Upper lobe of right lung (tissue), 1 donor: ENCODE measurements at places on chromosomes 11 and 22.
A peak's percentile ranks its signal among the peaks of the same experiment; 100 is the strongest.

DNA sequence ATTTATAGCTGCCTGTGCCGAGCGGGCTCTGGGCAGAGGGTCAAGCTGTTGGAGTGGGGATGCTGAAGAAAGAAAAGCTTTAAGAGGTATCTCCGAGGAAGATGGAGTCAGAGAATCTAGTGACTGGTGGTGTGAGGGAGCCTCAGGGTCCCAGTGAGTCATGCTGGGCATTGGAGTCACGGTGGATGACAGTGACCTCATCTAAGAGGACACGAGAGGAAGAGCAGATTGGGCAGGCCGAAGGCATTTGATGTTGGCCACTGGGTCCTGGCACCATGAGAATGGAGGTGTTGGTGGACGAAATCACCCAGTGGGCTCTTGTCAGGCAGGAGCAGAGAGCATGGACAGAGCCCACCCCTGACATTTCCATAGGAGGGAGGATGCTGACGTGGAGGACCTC, 68.4 kb downstream of the TBC1D22A start:
- H3K27me3 ChIP-seq, result no peaks in the 10 kb centered on the region
- no peak overlapping the region for H3K27ac ChIP-seq
- H3K4me3 ChIP-seq, result no peak overlapping the region

- H3K4me1 ChIP-seq, result no peaks in the 10 kb centered on the region
- no peak overlapping the region for H3K27ac ChIP-seq
- peaks cover 33% of the 10 kb centered on the region for H3K36me3 ChIP-seq
- H3K27me3 ChIP-seq, result no peaks in the 10 kb centered on the region
- H3K4me3 ChIP-seq, result no peak overlapping the region
Measured at GRCh38 chr22:46911346-46911745, 148.9 kb downstream of the TBC1D22A start.

DNA sequence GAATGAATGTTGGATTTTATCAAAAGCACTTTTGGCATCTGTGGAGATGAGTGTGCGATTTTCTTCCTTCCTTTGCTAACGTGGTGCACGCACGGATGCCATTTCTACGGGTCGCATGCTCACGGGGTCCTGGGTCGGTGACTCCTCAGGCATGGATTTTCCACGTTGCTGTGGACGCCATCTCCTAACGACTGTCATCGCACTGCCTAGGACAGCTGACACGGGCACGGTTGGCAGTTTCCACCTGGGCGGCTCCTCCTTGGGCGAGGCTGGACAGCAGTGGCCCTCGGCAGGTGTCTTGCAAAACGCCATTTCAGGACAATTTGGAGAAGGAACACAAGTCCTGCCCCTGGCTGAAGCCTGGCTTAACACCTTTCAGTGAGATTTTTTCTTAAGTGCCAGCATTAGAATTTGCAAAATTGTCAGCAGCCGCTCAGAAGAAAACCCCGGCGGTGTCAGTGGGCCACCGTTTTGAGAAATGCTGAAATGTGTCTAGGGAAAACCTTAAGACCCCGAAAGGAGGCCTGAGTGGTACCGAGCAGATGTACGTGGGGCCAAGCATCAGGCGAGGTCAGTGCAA, 34.7 kb upstream of the TOLLIP start:
- no peaks in the 10 kb centered on the region for H3K36me3 ChIP-seq
- H3K27ac ChIP-seq, result no peak overlapping the region
- no peaks in the 10 kb centered on the region for H3K27me3 ChIP-seq
- H3K4me1 ChIP-seq, result no peaks in the 10 kb centered on the region

DNA sequence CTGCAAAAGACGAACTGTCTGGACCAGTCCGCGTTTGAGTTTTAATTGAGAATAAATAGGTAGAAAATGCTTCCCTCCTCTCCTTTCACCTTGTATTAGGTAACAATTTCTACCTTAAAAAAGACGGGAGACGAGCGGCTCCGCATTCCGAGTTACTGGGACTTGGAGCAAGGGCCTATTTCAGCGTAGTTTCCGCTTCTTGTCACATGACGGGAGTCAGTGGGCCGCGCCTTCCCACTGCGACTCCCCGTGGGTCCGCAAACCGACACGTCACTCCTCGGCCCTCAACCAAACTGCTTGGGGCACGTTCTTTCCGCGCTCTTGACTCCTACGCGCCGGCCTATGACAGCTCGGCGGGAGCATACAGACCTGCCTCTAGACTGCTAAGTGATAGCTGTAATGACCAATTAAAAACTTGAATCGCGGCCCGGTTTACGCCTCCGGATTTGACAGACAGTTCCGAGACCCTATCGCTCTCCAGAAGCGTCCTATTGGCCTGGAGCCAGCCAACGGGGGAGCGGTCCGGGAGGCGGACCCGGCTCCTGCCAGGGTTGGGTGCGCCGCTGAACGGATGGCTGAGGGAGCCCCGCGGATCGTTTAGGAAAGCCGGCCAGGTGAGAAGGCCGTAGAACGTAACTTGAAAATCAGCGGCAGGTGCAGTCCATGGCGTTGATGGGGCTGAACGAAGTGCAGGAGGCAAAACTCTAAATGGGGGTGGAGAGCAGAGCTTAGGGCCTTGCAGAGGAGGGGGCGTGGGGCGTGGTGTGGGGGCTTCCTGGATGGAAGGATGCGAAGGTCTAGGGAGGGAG, at the start of gene STT3A:
Gene STT3A (plus strand): TSS at position 548 of the 809 bp plus-strand sequence. CDS start 3,064 bp downstream, outside the sequence.
- H3K36me3 ChIP-seq, result peaks cover 11% of the 10 kb centered on the region
- peaks cover 20% of the 10 kb centered on the region for H3K4me1 ChIP-seq
- peak within 1 kb of the TSS; percentile 97 for H3K27ac ChIP-seq
- H3K4me3 ChIP-seq, result peak within 1 kb of the TSS; percentile 85
- no peaks in the 10 kb centered on the region for H3K27me3 ChIP-seq

DNA sequence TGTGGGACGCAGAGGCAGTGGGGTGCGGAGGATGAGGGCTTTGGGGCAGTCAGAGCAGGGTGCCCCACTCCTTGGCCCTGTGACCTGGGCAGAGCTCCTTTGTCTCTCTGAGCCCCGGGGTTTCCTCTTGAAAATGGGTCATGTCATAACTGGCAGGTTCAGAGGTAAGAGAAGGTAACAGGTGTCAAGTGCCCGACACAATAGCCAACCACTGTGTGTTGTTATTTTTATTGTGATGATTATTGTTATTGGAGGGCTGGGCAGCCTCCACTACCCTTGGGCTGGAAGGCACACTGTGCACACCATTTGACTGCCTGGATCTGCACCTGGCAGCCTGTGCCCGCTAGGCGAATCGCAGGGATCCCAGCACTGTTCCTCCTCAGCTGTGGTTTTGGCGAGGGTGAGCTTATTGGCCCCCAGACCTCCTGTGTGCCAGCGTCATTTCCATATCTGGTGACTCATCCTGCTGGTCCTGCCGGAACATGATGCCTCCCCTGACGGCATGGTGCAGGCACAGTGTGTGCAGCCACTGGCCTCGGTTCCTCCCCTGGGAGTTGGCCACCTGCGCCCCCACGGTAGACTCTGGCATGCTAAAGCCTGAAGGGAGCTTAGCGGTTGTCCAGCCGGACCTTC, 15.4 kb upstream of the SOX10 start:
- no peaks in the 10 kb centered on the region for H3K27me3 ChIP-seq
- no peak overlapping the region for H3K27ac ChIP-seq
- no peaks in the 10 kb centered on the region for H3K4me1 ChIP-seq

GRCh38 chr11:2109541-2110019, 29.6 kb downstream of the IGF2 start:
- no peaks in the 10 kb centered on the region for H3K36me3 ChIP-seq
- H3K27me3 ChIP-seq, result no peaks in the 10 kb centered on the region
- peaks cover 6% of the 10 kb centered on the region for H3K4me1 ChIP-seq
- DNase-seq, result no peak
- H3K27ac ChIP-seq, result peak overlapping the region; percentile 11

DNA sequence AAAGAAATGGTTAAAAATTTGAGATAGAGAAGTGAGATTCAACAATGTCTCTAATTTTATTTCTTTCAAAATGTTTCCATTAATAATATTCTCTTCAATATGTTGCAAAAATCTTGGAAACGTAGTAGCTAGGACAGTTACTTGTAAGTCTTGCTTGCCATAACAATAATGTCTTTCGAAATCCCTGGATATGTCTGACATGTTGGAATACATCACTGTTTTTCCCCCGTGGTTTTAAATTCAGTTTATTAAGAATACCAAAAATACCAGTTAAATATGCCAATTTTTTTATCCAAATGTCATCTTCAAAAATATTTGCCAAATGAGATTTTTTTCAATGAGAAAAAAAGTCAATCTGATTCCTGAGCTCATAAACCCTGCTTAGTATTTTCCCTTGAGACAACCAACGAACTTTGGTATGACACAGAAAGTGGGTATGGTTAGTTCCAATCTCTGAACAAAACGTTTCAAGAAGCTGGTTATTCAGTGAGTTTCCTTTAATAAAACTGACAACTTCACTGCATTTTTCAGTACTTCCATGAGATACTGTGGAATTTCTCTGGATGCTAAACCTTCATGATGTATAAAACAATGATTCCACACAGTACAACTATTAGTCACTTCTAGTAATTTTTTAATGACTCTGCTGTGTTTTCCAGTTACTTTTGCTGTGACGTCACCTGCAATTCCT, 36.7 kb upstream of the AMPD3 start:
- no peak overlapping the region for H3K4me3 ChIP-seq
- no peak overlapping the region for H3K27ac ChIP-seq
- H3K27me3 ChIP-seq, result no peaks in the 10 kb centered on the region
- no peak for DNase-seq

- peak; percentile 99 for DNase-seq
- H3K36me3 ChIP-seq, result no peaks in the 10 kb centered on the region
- no peaks in the 10 kb centered on the region for H3K27me3 ChIP-seq
Measured at GRCh38 chr11:65477149-65477965, 21.5 kb upstream of the MALAT1 start.

DNA sequence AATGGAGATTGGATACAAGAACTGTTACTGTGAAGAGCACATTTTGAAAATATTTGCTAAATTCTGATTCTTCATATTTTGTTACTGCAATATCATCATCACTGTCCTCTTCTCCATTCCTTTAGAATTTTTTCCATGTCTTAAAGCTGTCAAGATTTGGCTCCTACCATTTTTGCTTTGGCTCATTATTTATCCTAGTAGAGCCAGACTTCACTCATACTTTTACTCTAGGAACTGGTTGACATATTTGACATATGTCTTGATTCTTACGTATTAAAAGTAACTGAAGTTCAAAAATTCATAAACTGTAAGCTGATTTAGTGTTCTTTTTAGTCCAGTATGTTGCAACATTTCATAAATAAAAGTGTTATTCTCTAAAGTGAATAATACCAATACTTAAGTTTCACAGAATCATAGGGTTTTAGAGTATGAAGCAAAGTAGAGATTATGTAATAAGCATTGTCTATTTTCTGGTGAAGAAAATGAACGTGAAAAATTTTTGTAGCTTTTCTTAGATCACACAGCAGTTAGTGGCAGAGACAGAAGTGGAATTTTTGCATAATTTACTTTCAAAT, 225.6 kb downstream of the TMEM135 start:
- no peaks in the 10 kb centered on the region for H3K27me3 ChIP-seq
- DNase-seq, result no peak
- no peak overlapping the region for H3K27ac ChIP-seq
- H3K36me3 ChIP-seq, result no peaks in the 10 kb centered on the region
- no peaks in the 10 kb centered on the region for H3K4me1 ChIP-seq

DNA sequence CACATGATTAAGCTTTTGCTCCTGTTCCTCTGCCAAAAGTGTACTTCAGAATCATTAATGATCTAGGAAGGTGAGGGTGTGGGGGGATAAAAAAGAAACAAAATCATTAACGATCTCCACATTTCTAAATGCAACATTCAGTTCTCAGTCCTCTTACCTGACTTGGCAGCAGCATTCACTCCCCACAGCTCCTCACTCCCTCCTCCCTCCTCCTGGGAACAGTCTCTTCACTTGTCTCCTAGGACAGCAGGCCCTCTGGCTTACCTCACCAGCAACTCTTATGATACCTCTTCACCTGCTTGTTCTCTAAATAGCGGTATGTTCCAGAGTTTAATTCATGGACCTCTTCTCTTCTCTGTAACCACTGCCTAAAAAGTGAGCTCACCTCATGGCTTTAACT, 56.5 kb upstream of the APOA1 start:
- H3K27ac ChIP-seq, result no peak overlapping the region
- no peaks in the 10 kb centered on the region for H3K27me3 ChIP-seq
- no peak overlapping the region for H3K4me3 ChIP-seq
- peaks cover 34% of the 10 kb centered on the region for H3K36me3 ChIP-seq
- DNase-seq, result no peak

- peaks cover 16% of the 10 kb centered on the region for H3K4me1 ChIP-seq
- H3K4me3 ChIP-seq, result no peak overlapping the region
- DNase-seq, result no peak
- peak overlapping the region; percentile 67 for H3K27ac ChIP-seq
- no peaks in the 10 kb centered on the region for H3K36me3 ChIP-seq
Measured at GRCh38 chr11:8863838-8864237, 47.2 kb upstream of the AKIP1 start.

- H3K27ac ChIP-seq, result no peak overlapping the region
- no peaks in the 10 kb centered on the region for H3K4me1 ChIP-seq
- no peak for DNase-seq
Measured at GRCh38 chr11:15171956-15172355, 57.2 kb downstream of the INSC start.

- DNase-seq, result no peak
- no peaks in the 10 kb centered on the region for H3K27me3 ChIP-seq
- H3K36me3 ChIP-seq, result no peaks in the 10 kb centered on the region
- peaks cover 16% of the 10 kb centered on the region for H3K4me1 ChIP-seq
- H3K4me3 ChIP-seq, result no peak overlapping the region
Measured at GRCh38 chr11:35347921-35348331, 71.4 kb downstream of the SLC1A2 start.
